ENCODE measurements at places on chromosomes 13 and 19.

GRCh38 chr19:4043966-4044715 is 22.6 kb downstream of the ZBTB7A start:
- DNase-seq = no peak

- DNase-seq = no peak
Measured at GRCh38 chr19:3253270-3253669, 28.8 kb downstream of the CELF5 start.

DNA sequence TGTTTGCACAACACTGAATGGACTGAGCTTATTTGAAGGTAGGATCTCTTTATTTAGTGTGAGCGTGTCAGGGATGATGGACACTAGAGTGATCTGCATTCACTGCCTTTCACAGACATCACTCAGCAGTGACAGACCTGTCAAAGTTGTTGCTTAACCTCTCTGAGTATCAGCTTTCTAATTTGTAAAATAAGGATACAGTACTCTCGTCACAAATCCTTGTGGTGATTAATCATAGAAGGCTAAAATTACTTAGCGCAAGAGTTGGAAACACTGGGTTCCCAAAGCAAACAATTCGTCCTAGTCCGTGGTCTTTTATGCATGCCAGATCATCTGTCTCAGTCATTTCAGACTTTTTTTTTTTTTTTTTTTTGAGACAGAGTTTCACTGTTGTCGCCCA is 16.6 kb downstream of the CARD8 start:
- DNase-seq = no peak

DNA sequence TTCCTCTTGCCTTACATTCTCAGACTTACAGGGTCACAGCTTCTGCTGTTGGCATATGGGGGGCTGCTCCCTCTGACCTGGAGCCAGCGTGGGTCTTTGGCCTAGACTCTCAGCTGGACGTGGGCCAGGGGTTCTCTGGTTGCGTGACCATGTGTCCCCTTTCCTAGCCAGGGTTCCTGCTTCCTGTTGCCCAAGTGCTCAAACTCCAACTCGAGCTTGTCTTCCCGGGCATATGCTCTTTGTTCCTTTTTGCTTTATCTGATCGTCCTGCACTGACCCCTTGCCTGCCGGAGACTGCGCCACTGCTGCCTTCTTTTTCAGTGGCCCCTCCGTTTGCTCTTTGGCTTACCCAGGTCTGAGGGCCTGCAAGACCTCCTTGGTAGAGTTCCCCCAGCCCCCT is 25.3 kb upstream of the GPR183 start:
- DNase-seq = no peak

DNA sequence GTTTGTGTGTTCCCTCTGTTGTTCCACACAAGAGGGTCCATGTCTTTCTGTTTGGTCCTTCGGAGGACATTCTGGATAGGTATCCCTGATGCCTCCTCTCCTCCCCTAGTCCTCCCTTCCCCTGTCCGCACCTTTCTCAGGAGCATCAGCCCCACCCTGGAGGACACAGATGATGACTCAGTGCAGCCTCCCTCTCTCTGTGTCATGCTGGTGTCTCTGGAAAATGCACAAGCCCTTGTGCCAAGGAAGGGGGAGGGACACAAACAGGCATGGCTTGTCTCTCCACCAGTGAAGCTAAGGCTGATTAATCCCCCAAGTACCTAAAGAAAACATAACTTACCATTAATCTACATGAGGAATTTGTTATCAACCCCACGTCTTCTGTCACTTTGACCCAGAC is 16.2 kb upstream of the TNFRSF19 start:
- DNase-seq = no peak

GRCh38 chr13:107441279-107441678 is 774.1 kb downstream of the LIG4 start:
- no peak for DNase-seq

GRCh38 chr13:102240110-102240509 is 161.7 kb downstream of the FGF14 start:
- no peak for DNase-seq

- no peak for DNase-seq
Measured at GRCh38 chr13:33639626-33640080, 178.3 kb upstream of the RFC3 start.

DNA sequence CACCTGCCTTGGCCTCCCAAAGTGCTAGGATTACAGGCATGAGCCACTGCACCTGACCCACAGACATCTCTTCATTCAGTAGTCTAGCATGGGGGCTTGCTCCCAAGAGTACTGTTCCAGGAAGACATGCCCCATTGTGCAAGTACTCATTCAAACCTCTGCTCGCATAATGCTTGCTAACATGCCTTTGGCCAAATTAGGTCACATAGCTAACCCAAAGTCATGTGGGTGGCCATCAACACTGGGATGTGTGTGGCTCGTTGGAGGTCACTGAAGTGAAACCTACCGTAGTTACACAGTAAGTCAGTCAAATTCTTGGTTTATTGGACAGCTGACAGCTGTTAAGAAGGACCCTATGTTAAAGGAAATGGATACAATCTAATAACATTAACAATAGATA is 20.3 kb downstream of the RFXAP start:
- no peak for DNase-seq

- DNase-seq = no peak
Measured at GRCh38 chr19:51250786-51251467, at the start of gene SIGLECL1. Gene SIGLECL1, plus strand, starts transcription at chr19:51251080. Its CDS starts 12,993 bp downstream, at chr19:51264073.

DNA sequence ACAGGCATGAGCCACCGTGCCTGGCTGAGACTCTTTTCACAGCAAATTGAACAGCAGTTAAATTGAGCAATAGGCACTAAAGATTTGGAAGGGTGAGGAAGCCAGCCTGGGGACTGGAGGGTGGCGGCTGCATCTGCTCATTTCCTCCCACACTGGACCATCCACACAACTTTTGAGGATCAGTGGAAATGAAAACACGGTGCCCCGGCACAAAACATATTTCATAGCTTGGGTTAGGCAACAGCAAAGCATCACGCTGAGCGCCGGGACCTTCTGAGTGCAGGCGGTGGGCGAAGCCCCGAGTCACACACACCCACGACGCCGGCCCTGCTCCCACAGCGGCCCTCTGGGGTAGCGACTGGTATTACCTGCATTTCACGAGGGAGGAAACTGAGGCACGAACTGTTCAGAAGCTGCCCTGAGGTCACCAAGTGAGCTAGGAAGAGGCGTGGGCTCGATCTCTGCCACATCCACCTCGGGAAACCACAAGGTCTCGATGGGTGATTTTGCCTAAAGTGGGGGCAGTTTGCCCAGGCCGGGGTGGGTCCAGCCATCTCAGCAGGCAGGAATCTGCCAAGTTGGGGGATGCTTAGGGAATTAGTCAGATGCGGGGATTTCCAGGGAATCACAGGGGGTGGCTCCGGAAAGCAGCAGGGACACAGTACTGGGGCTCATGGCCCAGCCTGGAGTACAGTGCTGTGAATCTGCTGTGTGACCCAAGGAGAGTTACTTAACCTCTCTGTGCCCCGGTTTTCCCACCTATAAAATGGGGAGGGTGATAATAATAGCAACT is 3.5 kb upstream of the SBNO2 start:
- no peak for DNase-seq

- DNase-seq = no peak
Measured at GRCh38 chr13:20977394-20977793, 74.8 kb upstream of the XPO4 start.

- DNase-seq = no peak
Measured at GRCh38 chr13:97659602-97660001, 225.6 kb downstream of the RAP2A start.

- no peak for DNase-seq
Measured at GRCh38 chr13:42747399-42747873, 33.9 kb upstream of the FAM216B start.

GRCh38 chr13:113357529-113357928 is 6.4 kb downstream of the GRTP1 start:
- no peak for DNase-seq

DNA sequence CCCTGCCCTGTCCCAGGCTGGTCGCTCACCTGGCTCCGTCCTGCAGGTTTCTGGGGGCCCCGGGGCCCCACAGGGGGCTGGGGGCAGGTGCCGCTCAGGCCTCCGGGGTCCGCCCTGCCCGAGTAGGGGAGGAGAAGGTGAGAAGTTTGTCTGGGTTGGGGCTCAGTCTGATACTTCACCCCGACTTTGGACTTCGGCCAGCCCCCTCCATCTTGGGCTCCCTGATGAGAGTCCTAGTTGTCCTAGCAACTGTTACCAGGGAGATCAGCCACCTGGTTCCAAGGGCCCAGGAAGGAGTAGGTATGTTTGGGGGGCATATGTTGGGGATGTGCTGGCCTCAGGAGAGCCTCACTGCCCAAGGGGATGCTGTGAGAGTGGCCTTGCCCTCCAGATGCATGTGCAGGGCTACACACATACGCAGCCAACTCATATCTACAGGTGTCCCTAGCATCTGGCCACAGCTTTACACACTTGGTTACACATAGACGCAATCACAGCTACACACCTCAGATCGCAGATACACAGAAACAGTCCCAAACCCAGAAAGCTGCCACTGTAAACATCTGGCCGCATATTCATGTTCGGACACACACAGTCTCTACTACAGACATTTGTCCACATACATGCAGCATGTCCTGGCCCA is 3.4 kb downstream of the NUMBL start:
- no peak for DNase-seq

DNA sequence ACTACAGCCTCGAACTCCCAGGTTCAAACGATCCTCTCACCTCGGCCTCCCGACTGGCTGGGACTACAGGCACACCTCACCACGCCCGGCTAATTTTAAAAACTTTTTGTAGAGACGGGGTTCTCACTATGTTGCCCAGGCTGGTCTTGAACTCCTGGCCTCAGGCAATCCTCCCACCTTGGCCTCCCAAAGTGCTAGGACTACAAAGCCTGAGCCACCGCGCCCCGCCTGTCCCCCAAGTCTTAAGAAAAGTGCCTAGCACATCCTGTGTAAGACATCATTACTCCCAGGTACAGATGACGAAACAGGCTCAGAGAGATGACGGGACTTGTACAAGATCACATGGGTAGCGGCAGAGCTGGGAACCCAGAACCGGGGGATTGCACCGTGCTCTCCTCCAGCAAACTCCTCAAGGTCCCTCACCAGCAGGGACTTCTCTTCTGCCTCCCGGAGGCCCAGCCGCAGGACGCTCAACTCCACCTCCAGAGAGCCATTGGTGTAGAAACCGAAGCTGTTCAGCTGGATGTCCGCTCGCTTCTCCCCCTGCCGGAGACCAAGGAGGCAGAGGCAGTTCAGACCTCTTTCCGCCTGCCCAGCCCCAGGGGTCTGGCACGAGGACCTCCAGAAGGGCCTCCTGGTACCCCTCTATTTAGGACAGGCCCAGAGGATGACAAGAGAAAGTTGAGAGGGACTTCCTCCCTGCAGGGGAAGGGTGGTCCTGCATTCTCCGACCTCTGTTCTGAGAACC is 1.0 kb downstream of the GPR108 start:
- DNase-seq = peak; percentile 79

- no peak for DNase-seq
Measured at GRCh38 chr13:73245246-73245645, 186.4 kb downstream of the KLF5 start.

DNA sequence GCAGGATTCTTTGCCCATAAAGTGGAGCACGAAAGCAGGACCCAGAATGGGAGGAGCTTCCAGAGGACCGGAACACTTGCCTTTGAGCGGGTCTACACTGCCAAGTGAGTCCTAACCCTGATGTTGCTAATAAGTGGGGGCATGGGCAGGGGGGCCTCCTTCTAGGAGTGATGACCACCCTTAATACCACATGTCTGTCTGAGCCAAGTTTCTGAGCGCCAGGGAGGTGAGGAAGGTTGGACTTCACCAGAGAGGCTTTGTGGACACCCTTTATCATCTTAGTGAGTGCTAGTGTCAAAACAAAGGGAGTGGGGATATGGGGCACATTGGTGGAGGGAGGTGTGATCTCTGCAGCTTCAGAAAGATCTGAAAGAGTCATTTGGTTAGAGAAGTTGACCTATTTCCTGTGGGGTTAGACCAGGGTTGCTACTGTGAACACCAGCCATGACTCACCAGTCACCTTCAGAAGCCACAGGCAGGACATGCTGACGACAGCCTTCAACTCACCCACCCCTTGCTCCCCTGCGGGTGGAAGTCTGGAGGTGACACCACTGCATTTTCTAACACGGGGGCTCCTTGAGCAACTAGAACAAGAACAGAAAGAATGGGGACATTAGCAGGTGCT is 8.8 kb downstream of the ALOX5AP start:
- DNase-seq = peak; percentile 91

- DNase-seq = peak; percentile 31
Measured at GRCh38 chr13:66994097-66994496, 236.0 kb downstream of the PCDH9 start.
